HuH-7.5 (cell line): ENCODE measurements at places on chromosomes 1 and 21.
A peak's percentile ranks its signal among the peaks of the same experiment; 100 is the strongest.

GRCh38 chr1:40625076-40625475 is 40.4 kb downstream of the RIMS3 start:
- DNase-seq: no peak

GRCh38 chr1:75472971-75473603 is 137.8 kb downstream of the SLC44A5 start:
- no peak for DNase-seq

DNA sequence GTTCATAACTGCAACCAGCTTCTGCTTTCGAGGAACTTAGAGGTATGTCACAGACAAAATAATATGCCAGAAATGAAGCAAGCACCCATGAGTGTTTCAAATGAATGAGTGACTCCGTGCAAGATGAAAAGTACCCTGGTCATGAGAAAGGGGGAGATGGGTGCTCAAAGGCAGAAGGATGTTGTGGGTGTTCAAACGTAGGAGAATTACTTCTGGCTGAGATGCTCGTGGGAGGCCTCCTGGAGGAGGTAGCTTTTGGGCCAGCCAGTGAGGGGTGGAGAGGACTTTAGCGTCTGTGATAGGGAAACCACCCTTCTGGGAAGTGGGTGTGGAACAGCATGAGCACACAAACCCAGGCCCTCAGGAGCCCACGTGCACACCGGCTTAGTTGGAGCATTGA is 113.8 kb downstream of the SYF2 start:
- DNase-seq: no peak

DNA sequence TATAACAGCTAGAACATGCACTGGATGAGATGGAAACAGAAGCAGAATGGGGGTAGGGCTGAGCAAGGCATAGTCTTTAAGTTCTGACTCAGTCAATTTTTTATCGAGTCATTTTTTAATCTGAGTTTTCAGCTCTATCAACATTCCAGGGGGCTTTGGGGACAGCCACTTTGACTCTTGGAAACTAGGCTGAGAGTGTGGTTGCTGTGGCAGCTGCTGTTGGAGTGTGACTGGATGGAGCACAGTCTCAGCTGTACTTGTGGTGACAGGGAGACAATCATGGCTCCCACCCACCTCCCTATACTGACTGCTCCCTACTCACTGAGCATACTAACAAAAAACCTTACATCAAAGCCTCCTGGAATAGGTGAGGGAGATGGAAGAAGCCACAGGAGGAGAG is 25.0 kb downstream of the GJA5 start:
- no peak for DNase-seq

DNA sequence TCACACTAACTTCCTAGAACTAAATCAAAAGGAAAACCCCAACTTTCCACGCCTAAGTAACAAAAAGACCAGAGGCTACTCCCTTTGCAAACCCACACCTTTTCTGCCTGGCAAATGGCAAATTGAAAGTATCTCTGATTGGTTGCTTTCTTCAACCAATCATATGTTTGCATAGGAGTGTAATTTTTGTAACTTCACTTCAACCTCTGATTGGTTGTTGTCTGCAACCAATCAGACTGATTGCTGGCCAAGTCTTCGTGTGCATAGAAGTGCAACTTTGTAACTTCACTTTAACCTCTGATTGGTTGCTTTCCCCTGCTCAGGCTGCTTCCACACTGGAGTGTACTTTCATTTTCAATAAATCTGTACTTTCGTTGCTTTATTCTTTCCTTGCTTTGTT is 36.9 kb upstream of the PADI2 start:
- DNase-seq: no peak

DNA sequence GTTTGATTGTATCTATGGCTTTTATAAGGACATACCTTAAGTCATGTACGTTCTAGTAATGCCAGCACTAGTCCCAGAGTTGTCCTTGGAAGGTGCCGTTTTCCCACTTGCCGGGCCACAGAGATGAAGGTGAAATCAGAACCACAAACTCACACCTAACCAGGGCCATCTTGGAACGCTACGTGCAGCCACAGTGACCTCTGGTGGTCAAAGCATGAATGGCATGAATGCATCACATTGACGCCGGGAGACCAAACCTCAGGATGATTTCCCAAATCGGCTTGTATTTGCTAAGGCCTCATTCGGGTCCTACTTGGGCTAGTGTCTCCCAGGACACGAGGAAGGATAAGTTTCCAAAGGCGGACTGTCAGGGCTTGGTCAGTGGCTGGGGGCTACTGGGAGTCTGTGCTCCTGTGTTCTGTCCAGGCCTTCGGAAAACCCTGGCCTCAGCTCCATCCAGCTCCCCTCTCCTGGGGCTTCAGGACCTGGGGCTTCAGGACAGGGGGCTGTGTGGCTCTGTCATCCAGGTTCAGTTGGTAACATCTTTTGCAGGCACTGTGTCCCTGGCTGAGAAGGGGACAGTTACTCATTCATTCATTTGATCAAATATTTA is 260.5 kb downstream of the PRDM2 start:
- DNase-seq: peak; percentile 31

GRCh38 chr1:44036409-44037139 is 5.3 kb upstream of the SLC6A9 start:
- peak; percentile 47 for DNase-seq

DNA sequence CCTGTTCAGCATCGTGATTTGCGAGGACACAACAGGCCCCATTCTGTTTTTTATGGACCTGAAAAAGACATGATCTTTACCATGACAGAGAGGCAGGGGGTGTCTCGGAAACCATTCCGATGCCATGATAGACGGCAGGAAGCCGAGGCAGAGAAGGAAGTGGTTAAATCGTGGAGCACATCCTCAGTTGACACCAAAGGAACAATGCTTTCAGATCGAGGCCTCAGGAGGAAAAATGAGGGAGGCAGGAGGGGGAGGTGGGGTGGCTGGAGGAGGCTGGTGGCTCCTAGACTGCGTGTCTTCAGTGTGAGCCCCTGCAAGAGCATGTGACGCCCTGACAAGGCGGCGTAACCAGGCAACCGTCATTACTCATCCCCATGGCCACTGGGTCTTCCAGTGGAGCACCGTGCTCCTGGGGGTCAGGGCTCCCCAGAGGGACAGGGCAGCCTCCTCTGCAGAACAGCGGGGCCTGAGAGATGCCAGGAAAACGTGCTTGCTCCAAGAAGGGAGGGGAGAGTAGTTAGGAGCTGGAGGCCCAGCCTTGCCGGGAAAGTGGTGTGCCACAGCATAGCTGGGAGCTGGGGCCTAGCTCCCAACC is 172.8 kb upstream of the TMEM51 start:
- DNase-seq: no peak

DNA sequence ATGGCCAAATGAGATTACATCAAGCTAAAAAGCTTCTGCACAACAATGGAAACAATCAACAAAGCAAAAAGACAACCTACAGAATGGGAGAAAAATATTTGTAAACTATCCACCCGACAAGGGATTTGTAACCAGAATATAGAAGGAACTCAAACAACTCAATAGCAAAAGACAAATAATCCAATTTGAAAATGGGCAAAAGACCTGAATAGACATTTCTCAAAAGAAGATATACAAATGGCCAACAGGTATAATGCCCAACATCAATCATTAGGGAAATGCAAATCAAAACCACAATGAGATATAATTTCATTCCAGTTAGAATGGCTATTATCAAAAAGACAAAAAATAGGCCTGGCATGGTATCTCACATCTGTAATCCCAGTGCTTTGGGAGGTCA is 140.0 kb downstream of the GLUL start:
- no peak for DNase-seq

DNA sequence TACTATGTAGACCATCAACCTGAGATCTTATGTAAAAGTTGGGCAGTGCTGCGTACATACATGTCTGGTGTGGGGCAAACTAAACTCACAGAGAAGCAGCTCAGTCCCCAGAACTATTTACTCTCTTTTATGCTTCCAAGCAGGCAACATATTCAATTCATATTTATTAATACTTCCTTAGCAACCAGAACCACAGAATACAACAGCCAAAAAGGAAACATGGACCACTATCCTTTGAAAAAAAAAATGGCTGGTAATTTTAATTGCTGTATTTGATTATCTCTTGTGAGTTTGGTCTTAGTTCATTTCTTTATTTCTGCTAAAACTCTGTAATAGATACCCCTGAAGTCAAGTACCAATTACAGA is 1.5 kb upstream of the PPP1R15B start:
- no peak for DNase-seq

DNA sequence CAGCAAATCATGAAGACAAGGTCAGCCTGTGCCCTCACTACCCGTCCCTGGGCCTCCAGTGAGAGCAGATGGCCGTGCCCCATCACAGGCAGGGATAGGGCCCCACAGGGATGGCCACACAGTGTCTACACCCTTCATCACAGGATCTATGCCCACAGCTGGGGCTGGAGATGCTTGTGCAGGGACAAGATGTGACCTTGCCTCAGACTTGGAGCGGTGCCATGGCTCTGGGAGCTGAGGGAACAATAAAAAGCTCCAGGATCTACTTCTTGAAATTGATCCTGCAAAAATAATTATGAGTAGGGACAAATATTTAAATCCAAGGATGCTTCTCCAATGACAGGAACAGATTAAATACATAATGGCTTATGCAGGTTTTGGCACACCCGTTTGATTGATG is 25.4 kb upstream of the TCEA3 start:
- no peak for DNase-seq

- DNase-seq: no peak
These were observed 3.6 kb upstream of the RD3 start for GRCh38 chr1:211495584-211495983.

DNA sequence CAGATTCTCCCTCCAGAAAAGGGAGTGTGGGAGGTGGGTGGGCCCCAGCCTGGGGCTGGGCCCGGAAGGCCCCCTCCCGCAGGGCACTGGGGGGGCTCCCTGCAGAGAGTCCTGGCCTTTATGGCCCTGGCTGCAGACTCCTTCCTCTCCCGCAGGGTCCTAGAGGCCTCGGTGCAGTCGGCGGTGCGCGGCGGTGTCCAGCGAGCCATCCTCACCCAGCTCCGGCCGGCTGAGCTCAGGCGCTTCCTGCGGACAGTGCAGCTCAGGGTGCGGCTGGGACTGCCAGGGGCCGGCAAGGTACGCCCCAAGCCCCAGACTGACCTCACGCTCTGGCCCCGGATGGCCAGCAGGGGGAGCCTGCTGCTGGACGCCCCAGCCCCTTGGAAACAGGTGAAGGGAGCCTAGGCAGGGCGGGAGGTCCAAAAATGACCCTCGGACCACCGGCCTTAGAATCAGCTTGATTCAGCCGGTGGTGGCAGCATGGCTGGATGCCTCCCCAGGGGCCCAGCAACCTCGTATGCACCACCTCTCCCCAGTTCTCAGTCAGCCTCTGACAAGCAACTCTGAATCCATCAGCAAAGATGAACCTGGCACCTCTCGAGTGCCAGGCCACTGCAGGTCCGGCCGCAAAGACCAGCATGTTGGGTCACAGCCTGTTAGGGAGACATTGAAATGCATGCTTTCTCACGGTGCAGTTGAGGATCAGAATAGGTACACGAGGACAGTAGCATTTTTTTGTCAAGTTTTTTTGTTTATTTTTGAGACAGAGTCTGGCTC is 20.6 kb downstream of the MTHFR start:
- peak; percentile 85 for DNase-seq

GRCh38 chr1:97254731-97255463 is 533.3 kb downstream of the PTBP2 start:
- DNase-seq: no peak

- DNase-seq: no peak
These were observed 96.8 kb upstream of the C1orf21 start for GRCh38 chr1:184289825-184290550.

- DNase-seq: no peak
These were observed 112.3 kb upstream of the IRF2BP2 start for GRCh38 chr1:234722270-234722704.

DNA sequence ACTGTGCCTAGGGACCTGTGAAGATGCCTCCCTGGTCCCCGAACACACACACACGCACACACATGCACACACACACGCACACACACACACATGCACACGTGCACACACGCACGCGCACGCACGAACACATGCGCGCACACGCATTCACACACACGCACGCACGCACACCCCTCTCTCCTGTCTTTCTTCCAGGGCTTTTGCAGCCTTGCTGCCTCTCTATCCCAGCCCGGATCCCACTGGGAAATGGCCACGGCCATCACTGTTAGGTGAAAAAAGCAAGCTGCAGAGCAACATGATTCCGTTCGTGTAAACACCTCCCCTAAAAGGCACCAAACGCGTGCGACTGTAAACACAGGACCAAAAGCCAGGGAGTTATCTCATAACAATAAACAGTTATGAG is 39.7 kb downstream of the NKAIN1 start:
- no peak for DNase-seq

DNA sequence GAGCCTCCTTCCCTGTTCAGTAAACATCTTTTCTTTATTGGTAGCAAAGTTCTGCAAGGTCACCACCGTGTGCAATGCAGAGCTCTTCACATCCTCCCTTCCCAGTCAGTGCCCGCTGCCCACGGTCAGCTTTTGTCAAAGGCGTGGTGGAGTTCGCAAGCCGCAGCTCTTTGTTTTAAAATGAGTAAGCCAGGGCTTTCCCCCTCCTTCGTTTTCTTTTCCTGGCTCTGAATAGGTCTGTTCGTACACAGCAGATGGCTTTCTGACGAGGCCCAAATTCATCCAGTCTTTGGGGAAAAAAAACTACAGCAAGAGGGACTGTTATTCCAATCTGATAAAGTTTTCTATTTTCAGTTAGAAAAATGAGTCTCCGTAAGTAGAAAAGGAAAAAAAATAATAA is 153.2 kb downstream of the LRIG2 start:
- DNase-seq: no peak

- DNase-seq: no peak
These were observed 103.6 kb downstream of the SPAG17 start for GRCh38 chr1:118081387-118081786.

DNA sequence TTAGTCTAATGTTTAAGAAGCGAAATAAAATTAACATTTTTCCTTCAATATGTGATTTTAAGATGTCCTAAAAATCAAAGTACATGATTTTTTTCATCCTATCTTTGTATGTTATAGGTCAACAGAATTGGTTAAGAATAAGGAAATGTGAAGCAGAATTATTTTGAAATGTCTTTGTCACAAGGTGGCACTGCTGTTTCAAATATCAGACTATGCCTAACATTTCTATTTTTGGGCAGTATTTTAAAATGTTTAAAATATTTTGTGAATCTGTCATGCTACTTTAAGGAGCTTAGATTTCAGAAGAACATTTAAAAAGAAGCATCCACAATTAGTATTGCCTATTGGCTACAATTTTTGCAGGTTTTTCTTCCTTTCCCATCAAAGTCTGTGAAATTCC is 38.7 kb downstream of the AMY1C start:
- DNase-seq: no peak

DNA sequence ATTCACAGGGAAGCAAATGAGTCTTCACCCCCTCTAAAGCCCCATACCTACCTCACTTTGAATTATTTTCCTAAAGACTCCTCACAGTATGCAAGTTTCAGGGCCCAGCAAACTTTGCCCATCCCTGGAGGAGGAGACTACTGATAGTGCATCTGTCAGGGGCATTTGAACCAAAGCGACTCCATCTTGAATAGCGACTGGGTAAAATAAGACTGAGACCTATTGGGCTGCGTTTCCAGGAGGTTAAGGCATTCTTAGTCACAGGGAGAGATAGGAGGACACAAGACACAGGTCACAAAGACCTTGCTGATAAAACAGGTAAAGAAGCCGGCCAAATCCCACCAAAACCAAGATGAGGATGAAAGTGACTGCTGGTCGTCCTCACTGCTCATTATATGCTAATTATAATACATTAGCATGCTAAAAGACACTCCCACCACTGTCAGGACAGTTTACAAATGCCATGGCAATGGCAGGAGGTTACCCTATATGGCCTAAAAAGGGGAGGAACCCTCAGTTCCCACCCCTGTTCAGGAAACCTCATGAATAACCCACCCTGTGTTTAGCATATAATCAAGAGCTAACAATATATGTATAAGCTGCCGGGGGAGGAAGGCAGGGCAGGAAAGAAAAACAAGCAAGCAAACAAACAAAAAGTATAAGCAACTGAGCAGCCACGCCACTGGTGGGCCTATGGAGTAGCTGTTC is 3.3 kb upstream of the PKNOX1 start:
- no peak for DNase-seq
